ENCODE measurements at places on chromosomes 12 and 14. TPM values are rescaled to one million over a fixed set of nuclear protein-coding genes. Genes with fewer than 3 reads are reported as not detected.

Gene HDAC7
- 15.8 TPM for polyA plus RNA-seq

Gene NGB
- not detected for polyA plus RNA-seq

Gene SRRM4
- not detected for polyA plus RNA-seq

Gene NYNRIN
- 9.0 TPM for polyA plus RNA-seq

Gene GPRC5D
- 0.32 TPM for polyA plus RNA-seq

Gene ALDH2
- 40.1 TPM for polyA plus RNA-seq

Gene SLC2A3
- 28.3 TPM for polyA plus RNA-seq

Gene PITPNM2
- polyA plus RNA-seq: 2.1 TPM

Gene GYS2
- not detected for polyA plus RNA-seq

Gene GARIN6
- polyA plus RNA-seq: not detected

Gene IGF1
- polyA plus RNA-seq: not detected

Gene FGD4
- polyA plus RNA-seq: 7.9 TPM

Gene ARMH4
- polyA plus RNA-seq: 0.56 TPM

Gene TMTC1
- polyA plus RNA-seq: 3.7 TPM

Gene PRB2
- polyA plus RNA-seq: 0.18 TPM

Gene CLEC4E
- polyA plus RNA-seq: not detected

Gene SLC17A8
- not detected for polyA plus RNA-seq

Gene MANSC1
- 1.1 TPM for polyA plus RNA-seq

Gene PTHLH
- 827 TPM for polyA plus RNA-seq

Gene SMCO3
- not detected for polyA plus RNA-seq

Gene EXOC3L4
- not detected for polyA plus RNA-seq

Gene ACSS3
- 0.17 TPM for polyA plus RNA-seq

Gene STAC3
- 0.62 TPM for polyA plus RNA-seq

Gene OASL
- 4.5 TPM for polyA plus RNA-seq

Gene IFNG-AS1
- polyA plus RNA-seq: not detected

Gene SPTSSA
- 34.6 TPM for polyA plus RNA-seq

Gene TAC3
- not detected for polyA plus RNA-seq

Gene DEGS2
- polyA plus RNA-seq: 0.34 TPM

Gene FAM186B
- 0.13 TPM for polyA plus RNA-seq

Gene WNK1
- 127 TPM for polyA plus RNA-seq

Gene FGF23
- polyA plus RNA-seq: not detected

Gene VASH1
- 0.12 TPM for polyA plus RNA-seq

Gene C12orf54
- 3.3 TPM for polyA plus RNA-seq

Gene CFAP73
- not detected for polyA plus RNA-seq
